ENCODE measurements at places on chromosomes 13 and 19. TPM values are rescaled to one million over a fixed set of nuclear protein-coding genes. Genes with fewer than 3 reads are reported as not detected.

The ONECUT3 gene
- total RNA-seq, result not detected

DNA sequence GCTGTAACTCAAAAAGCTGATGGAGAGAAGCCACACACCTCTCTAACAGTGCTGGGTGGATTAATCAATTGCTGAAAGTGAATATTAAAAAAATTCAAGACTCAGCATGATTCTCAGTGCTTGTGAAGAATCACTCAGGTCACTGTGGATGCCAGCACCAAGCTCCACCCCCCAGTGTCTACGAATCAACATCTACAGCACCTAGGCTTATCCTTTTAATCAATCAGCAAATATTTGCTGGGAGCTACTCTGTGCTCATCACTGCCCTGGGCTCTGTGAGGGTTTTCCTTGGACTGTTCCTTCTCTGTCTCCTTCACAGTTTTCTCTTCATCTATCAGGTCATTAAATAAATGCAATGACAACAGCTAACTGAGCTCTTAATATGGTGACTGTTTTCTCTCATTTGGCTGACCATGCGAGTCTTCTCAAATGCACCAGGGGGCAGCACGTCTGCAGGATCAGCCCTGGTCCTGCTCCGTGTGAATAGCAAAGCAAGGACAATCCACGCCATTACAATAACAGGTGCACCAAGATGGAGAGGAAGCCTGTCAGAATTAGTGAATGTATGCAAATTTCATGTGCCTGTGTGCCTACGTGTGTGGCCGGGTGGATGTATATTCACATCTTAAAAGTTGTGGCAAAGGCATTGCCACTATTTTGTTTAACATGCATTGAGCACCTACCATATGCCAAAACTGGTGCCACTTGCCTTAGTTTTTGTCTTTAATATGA, 14.6 kb upstream of the C13orf42 start:
- peak; percentile 56 for ATAC-seq

- no peak for ATAC-seq
Measured at GRCh38 chr13:77548095-77548494, 12.6 kb downstream of the SCEL start.

- no peak for ATAC-seq
Measured at GRCh38 chr13:35744566-35745178, 268.2 kb upstream of the MAB21L1 start.

DNA sequence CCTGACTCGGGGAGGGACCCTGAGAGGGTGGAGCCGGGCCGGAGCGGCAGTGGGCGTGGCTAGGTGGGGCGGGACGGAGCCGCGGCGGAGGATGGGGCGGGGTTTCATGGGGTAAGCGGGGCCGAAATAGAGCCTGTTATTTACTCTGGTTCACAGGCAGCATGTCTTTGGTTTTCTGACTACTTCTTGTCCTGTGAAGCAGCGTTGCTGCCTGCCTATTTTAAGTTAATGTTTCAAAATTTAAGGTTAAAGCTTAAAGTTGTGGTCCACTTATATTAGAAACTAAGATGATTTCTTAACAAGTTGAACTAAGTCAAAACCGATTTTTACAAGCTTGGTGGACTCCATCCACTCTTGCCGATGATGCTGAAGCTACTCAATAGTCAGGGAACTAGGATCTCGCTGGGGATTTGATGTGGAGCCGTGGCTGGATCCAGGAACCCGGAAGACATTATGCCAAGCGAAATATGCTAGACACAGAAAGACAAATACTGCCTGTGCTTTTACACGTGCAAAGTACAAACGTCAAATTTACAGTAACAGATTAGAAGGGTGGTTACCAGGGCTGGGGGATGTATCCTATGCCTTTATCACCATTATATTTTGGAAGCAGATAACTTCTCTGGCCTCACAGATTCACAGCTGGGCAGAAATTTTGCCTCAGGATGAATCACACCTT, 433 bp upstream of the ZNF616 start:
- peak; percentile 98 for ATAC-seq

DNA sequence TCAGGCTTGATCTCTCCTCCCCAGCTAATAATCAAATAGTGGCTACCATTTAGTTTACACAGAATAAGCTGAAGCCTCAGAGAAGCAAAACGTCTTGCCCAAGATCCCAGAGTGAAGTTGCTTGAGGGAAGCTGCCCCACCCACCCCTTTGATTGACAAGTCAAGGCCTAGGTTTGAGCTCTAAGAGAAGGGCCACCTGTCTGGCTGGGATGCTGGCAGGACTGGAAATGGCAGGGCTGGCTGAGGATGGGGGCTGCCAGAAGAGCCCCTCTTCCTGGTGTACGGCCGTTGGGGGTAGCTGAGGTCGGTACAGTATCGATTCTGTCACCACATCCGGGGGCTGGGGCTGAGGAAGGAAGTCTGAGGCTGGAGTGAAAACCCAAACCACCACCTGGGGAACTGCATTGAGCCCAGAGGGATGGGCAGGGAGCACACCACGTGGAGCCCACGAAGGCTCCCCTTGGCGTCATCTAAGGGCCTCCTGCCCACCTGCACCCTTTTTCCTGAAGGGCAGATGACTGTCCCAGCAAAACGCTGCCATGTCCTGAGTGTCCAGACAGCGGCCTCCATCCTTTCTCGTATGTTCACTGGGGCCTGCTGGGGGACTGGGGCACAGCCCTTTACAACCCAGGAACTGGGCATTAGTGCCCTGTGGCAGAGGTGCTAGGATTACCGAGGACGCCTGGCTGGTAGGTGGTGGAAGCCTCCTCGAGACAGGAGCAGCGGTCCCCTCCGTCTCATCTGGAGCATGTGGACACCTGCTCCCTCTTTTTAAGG, 1.4 kb upstream of the PRKD2 start:
- ATAC-seq, result peak; percentile 37

All from activated T-helper 17 cell treated with anti-CD3 and anti-CD28 coated beads, Interleukin-2, amount 50 U/mL, for 72 hours (primary cell).